ENCODE measurements at places on chromosomes 7 and 10.
A peak's percentile ranks its signal among the peaks of the same experiment; 100 is the strongest.

DNA sequence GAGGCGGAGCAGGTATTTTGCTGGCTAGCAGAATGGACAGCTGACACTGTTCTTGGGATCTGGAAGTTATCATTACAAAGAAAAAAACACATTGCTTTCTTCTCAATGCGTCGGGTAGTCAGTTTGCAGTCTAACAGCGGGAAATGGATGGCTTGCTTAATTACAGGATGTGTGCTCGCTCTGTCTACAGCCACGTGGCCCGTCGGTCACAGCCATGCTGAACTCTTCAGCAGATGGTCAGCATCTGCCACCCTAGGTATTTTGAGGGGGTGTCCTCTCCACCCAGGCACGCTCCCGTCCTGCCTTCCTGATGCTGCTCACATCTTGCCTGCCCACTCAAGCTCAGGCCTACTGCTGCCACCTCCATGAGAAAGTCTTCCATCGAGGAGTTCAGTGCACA lies 20.4 kb upstream of the INMT start:
- no peak for DNase-seq

DNA sequence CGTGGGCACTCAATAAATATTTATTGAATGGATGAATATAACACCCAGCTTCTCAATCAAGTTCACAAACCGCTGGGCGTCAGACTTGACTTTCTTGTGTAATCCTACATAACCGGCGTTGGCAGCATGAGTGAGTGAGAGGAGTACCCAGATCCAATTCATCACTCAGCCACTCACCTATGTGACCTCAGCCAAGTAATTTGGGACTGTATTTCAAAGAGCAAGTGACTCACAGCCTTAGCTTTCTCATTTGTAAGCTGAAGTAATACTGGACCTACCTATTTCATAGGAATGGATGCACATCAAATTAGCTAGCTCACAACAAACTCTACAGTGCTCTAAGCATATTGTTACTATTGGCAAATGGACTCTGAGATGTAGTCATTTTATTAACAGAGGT lies 53.8 kb upstream of the FAM204A start:
- no peak for DNase-seq

DNA sequence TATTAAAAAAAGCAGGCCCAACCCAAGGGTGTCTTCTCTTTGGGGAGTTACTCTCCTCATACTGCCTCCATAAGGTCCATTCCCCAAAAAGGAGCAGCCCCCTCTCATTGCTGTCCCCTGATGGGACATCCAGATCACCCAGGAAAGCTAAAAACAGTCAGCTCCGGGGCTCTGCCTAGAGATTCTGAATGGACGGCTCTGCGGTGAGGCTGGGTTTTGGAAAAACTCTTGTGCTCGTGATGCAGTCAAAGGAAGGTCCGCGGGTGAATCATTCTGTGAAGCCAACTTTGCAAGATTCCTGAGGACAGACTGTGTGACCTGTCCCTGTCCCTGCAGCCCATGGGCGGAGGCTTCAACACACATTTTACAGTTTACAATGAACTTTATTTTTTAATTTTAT lies 351.5 kb downstream of the TYW1 start:
- no peak for DNase-seq

- DNase-seq, result no peak
These were observed 81.7 kb downstream of the RNF216 start for GRCh38 chr7:5699467-5700384.

- DNase-seq, result peak; percentile 55
These were observed 16.0 kb downstream of the MYOZ1 start for GRCh38 chr10:73625004-73625883.

GRCh38 chr7:121953164-121953563 lies 80.2 kb downstream of the PTPRZ1 start:
- no peak for DNase-seq

DNA sequence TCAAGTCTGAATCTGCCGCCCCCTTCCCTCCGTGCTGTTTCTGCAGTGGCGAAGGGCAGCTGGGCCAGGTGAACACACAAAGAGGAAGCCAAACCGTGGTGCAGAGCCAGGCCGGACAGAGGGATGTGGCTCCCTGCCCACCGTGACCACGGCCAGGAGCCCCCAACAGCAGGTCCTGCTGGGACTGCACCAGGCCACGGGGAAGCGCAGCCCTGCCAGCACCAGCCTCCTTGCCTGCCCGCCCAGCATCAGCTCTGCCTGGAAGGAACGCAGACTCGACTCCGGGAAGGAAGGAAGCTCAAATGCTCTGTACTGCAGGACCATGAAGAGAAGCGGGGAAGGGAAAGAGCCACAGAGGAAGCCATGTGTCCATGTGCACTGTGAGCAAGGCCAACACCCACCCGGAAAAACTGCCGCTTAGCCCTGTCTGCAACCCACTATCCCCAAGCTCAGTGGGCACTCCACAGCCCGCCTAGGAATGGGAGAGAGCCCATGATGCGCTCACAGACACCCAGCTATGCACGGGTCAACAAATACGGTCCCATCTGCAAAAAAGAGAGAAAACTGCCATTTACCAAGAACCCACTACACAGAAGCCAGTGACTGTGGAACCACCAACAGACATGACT lies 19.0 kb downstream of the GPER1 start:
- DNase-seq, result peak; percentile 65

DNA sequence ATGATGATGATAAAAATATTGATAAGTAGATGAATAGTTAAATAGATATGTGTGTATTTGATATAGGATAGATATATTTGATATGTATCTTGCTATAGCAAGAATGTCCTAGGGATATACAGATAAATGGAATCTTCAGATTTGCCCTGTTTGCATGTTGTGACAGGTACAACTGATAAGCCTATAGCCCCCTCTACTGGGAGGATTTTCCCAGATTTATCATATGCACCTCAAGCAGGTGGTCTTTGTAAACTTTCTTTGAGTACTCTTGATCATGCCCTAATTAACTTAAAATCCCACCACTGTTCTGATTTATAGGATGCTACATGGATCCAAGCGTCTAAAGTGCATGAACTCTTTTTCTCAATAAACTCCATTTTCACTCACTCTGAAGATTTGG lies 1050.7 kb downstream of the SORCS3 start:
- DNase-seq, result no peak

DNA sequence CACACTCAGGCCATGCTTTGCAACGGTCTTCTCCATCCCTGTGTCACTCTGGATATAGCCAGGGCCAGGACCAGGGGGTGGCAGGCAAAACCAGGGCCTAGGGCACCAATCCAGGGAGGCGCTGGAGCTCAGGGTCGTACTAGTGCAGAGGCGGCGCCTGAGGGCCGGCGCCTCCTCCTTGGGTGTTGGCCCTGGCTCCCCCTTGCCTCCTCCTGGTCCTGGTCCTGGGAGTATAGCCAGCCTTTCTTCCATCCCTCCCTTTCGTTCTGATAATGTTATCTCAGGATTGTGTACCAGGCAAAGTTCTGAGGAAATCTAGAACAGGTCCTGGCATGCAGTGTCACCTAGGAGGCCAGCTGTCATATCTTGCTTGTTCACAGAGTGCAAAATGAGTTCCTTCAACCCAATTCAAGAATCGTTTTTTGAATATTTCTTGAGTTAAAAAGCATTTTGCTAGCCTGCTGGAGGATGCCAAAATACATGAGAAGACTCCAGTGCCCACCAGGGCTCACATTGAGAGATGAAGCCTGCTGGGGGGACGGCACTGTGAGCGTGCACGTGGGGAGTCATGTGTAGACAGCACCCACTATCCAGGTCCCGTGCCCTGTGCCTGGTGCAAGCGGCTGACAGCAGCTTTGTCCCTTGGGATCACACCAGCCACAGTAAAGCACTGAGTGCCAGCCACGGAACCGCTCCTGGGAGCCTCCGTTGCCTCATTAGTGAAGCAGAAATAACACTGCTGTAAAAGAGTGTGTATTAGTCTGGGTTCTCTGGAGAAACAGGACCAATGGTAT lies 106.9 kb upstream of the C7orf33 start:
- DNase-seq, result no peak

DNA sequence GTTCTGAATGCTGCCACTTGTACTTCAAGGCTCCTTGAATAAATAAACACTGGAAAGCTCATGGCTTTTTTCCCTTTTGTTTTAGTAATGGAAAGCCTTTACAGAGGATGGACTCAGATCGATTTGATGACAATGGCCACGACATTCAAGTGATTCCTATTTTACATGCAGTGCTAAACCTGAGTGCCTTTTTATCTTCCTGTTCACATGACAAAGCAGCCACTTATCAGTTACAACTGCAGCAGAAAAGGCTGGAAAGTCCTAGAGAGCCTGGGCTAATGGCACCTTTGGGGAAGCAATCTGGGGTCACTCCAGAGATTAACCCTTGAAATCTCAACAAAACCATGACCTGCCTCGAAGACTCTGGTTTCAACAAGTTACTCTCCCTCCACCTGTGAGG lies 249.0 kb upstream of the AUTS2 start:
- DNase-seq, result no peak

DNA sequence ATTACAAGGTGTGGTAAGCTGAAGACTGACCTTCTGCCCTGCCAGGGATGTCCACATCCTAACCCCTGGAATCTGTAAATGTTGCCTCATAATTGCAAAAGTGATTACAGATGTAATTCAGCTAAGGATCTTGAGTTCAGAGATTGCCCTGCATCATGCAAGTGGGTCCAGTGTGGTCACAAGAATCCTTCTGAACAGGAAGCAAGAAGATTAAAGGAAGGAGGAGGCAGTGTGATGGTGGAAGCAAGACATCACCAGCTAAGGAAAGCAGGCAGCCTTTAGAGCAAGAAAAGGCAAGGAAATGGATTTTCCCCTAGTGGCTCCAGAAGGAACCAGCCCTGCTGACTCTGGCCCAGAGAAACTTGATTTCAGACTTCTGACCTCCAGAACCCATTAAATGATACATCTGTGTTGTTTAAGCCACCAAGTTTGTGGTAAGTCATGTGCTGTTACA lies 78.1 kb downstream of the USP6NL start:
- DNase-seq, result no peak

GRCh38 chr10:103692952-103693811 lies 162.2 kb downstream of the SH3PXD2A start:
- no peak for DNase-seq

DNA sequence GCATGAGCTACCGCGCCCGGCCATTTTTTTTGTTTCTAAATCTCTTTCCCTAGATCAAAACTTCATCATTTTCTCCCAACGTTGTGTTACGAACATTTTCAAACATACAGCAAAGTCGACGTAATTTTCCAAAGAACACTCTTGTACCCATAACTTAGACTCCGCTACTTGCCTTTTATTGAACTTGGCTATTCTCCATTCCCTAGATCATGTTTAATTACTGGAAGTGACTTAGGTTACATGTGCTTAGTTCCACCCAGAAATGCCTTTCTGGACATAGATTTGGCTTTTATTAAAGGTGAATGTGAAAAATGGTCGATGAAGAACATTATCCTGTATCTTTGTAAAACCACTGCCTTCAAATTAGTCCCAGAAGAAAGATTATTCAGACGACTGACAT lies 25.4 kb downstream of the DYNC2I1 start:
- DNase-seq, result no peak

GRCh38 chr10:3802526-3803265 lies 17.7 kb upstream of the KLF6 start:
- no peak for DNase-seq

DNA sequence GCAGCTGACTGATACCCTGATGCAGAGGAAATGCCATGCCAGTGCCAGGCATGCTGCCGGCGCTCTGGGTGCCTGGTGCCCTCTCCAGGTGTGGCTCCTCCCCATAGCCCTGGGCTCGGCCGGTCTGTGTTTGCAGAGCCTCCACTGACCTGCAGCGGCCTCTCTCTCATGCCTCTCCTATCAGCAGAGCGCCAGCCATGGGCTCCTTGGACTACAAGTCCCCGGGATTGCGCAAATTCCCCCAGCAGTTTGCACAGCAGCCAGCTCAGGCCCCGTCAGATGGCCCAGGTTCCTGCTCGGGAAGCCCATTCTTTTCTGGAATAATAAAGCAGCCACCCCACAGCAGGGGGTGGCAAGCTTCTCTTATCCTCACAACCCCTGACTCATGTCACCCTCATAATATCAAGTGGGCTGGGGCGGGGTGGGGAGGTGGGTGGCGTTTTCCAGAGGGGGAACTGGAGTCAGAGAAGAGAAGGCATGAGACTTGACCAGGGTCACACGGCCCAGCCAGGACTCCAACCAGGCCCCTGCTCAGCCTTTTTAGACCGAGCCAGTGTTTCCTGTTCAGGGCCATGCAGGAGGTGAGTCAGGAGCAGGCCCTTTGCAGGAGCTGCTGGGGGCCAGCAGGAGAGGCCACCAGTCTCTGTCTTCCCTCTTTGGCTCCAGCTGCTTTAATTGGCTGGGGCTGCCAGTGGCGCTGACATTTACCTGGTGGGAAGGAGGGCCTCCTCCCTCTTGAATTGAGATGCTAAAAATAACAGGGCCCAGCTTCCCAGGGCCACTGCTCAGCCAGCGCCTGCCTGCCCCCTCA lies 58.6 kb downstream of the ZMIZ1 start:
- peak; percentile 68 for DNase-seq

DNA sequence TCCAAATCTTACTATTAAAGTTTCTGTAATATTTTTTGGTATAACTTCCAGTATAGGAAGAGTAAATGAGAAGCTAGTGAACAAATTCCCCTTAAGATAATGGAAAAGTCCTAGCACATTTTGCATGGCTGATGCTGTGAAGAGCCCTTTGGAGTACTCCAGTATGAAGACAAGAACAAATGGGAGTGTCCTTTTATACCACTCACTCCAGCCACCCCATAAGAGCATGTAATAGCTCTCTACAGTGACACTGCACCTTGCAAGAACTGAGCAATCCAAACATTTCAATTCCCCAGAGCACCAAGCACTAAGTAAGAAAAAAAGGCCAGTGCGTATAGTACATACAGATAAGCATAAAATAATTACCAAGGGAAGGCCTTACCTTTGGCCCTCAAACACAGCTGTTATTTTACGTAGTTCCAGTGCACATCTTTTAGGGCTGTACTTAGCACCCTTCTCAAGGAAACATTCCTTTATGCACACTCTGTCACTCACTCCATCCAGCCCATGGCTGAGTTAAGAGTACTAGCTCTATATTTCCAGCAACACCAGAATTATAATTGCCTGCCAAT lies 135.4 kb downstream of the ST7 start:
- DNase-seq, result no peak

GRCh38 chr7:64559206-64559605 lies 3.7 kb downstream of the ZNF680 start:
- no peak for DNase-seq

DNA sequence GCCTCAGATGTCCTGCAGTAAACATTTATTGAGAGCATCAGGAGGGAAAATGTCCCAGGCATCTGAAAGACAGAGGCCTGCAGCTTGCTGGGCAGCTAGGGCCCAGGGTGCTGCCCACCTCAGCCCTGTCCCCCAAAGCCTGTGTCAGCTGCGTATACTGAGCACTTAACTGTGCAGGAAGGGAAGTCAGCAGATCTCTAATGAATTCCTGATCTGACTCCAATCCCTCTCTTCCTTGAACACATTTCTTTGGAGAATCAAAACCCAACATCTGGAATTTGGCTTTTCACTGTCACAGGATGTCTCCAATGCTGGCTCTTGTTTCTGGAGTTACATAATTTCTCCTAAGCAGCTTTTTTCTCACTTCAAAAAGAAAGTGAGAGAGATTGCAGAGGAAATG lies 364.7 kb upstream of the NFE2L3 start:
- no peak for DNase-seq
